Chondrocyte (in vitro differentiated cells): ENCODE measurements at places on chromosomes 7 and 10.

DNA sequence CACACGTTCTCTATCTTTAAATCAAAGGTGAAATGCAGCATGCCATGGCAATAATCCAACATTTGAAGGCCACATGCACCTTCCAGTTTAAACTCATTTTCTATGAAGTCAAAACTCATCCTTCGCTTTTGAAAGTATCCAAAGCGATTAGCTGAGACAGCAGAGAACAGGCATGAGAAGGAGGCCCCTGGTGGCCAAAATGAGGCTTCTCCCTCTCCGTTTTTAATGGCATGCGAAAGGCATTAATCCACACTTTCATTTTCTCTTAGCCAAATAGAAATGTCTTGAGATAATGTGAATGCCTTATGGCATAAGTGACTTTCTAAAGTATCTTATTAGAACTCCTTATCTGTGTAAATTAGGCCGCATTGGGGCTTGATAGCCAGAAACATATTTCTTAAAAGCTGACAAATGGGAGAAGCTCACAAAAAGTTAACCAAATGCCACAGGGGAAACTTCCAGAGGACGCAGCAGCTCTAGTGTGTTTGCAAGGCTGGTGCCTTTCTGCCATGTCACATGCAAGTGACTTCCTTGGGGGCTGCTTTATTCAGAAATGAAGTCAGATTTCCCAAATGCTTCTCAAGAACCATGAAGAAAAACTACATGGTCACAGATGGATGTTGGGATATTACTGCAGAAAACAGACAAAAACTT is 1189.6 kb downstream of the SORCS1 start:
- DNase-seq: no peak

GRCh38 chr7:142523821-142524460 is 225.3 kb upstream of the PRSS1 start:
- no peak for DNase-seq

DNA sequence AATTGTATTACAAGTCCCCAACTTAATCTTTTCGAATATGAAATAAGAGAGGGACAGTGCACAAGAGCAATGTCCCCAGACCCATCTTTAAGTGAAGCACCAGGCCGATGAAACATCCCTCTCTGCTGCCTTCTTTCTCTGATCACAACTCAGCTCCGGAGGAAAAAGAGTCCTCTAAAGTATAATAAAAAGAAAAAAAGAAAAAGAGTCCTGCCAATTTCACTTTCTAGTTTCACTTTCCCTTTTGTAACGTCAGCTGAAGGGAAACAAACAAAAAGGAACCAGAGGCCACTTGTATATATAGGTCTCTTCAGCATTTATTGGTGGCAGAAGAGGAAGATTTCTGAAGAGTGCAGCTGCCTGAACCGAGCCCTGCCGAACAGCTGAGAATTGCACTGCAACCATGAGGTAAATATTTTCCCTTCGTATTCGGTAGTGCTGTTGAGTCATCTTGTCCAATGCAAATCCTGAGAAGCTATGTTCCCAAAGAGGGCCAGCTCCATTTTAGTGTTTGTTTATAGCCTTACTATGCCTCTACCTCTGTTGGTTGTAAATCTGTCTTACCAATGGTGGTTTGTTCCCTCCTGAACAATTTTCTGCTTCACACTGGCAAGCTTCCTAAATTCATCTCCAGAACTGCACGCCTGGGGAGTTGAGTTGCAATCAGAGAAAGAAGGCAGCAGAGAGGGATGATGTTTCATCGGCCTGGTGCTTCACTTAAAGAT is at the start of gene IFIT2:
IFIT2 (plus strand) TSS at position 326 of the 725 bp plus-strand sequence; CDS start at position 404, 78 bp downstream.
- DNase-seq: no peak

DNA sequence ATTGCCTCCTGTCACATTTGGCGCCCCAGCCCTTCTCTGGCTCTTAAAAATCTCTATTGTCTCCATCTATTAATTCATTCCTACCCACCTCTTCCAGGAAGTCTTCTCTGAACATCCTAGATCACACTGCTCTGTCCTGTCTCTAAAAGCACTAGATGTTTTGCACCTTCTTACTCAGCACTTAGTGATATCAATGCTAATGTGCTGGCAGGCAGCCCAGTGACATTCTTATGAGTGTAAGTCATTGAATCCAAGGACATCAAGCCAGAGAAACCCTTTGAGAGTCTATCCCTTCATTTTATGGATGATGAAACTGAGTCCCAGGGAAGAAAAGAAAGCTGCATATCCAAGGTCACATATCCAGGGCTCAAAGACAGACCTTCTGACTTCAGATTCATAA is 48.3 kb upstream of the PAX2 start:
- no peak for DNase-seq

- no peak for DNase-seq
Measured at GRCh38 chr10:112307358-112308124, 24.3 kb downstream of the TECTB start.

DNA sequence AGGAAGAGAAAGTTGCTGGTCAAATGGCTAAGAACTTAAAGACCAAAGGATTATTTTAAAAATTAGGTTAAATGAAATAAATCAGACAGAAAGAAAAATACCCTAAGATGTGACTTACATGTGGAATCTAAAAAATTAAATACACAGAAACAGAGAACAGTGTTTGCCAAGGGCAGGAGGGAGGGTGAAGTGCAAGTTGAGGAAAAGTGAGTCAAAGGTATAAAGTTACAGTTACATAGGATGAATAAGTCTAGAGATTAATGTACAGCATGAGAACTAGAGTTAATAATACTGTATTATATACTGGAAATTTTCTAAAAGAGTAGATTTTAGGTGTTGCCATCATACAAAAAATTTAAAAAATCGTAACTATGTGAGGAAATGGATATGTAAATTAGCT is 146.3 kb downstream of the MDFIC start:
- no peak for DNase-seq

- DNase-seq: no peak
Measured at GRCh38 chr10:119654540-119654939, 3.4 kb downstream of the BAG3 start.

DNA sequence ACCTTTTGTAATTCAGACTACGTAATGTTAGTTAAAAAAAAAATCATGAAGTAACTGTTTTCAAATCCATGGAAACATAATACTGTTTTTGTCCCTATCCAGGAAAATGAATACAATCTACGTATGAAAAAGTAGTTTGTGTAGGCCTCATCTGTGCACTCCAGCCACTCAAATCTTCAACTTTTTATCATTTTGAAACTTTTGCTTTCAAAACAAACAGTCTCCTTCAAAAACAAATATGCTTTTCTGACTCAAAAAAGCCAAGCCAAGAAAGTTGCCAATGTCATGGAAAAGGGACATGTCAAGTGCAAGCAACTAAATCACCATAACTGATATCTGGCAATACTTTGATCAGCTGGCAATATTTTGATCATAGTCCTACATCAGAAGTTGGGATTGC is 13.1 kb downstream of the THNSL1 start:
- no peak for DNase-seq

DNA sequence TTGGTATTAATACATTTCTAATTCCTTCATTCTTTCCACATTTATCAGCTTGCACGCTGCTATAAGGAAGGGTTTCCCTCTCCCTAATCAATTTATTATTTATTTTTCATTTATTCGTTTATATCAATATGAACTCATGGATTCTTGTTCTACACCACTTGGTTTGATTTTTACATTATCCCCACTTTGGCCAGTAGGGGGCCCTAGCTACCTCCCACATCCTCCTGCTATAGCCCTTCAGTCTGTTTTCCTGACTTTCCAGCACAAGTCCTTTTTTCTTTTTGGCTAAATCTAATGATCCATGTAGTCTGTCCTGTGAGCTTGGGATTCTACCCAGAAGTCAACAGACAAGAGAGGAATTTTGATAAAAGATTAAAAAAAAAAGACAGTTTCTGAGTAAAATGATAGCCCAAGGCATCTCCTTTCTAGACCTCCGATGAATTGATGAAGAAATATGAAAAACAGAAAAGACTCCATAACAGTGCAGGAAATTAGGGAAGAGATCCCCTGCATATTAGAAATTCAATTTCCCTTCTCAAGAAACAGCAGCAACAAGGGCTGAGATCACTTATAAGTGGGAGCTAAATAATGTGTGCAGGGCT is 47.7 kb downstream of the LYZL2 start:
- DNase-seq: no peak

- DNase-seq: no peak
Measured at GRCh38 chr10:62972103-62972502, 155.9 kb upstream of the EGR2 start.

DNA sequence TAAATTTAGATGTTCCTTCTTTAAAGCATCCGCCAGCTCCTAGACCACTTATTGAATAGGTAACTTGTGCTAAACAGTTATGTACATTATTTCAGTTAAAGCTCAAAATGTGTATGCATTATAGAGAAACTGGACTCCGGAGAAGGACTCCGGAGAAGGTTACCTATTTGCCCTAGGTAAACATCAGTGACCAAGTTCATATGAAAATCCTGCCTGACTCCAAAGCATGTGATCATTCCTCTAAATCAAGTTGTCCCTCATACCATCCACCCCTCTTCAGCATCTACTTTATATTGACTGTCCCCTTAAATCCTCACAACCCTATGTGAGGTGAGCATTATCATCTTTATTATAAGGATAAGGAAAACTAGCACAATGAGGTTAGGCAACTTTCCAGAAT is 147.5 kb downstream of the SRPK2 start:
- no peak for DNase-seq

DNA sequence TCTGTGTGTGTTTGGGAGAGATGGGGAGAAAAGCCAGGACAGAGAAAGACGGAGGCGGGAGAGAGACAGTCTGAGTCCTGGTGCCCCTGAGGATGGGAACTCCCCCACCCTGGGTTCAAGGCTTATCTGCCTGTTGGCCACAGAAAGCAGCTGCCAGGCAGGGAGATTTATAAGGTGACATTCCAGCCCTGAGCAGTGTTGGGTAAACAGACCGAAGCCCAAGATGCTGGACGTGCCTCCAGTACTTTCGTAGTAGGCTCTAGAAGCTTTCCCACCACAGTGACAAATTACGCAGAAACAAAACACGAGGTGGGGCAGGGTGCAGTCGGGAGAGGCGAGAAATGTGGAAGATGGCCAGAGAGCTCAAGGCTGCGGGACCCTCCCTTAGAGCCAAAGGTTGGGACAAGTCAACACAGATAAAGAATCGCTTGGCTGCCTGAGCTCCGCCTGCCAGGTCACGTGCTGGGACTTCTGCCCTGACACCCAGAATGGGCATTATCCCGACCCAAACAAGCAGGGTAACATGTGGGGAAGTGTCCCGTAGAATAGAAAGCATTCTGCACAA is 41.1 kb downstream of the CCDC3 start:
- DNase-seq: no peak

GRCh38 chr10:78556705-78557432 is 511.9 kb upstream of the ZMIZ1 start:
- DNase-seq: no peak

DNA sequence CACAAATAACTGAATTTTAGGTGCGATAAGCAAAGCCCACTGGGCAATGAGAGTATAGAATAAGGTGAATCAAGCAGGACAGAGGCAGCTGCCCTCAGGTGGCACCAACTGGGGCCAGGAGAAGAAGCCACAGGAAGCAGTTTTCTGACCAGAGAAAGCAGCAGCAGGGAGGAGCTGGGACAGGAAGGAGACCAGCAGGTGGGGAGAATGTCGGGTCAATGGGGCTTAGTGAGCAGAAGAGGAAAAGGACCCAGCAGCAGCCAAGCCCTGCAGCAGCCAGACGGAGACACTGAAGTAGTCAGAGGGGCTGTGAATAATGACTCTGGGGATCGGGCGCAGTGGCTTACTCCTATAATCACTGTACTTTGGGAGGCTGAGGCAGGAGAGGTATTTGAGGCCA is 209.6 kb upstream of the SH2B2 start:
- no peak for DNase-seq

DNA sequence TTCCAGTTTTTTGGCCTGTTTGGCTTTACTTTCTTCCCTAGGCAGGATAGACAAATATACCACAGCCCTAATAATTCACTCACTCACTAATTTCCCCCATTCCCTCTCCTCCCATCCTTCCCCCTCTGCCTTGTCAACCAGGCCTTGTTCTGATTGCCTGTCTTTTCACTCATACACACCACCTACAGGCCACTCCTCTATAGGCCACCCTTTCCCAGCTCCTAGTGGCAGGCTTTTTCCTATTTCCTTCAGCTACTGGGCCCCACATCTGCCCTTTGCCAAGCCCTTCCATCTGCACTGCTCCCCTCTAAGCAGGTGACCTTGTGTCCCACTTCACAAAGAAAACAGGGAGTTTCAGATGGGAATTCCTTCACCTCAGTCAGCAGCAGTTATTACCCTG is 59.8 kb upstream of the MSRB2 start:
- no peak for DNase-seq

DNA sequence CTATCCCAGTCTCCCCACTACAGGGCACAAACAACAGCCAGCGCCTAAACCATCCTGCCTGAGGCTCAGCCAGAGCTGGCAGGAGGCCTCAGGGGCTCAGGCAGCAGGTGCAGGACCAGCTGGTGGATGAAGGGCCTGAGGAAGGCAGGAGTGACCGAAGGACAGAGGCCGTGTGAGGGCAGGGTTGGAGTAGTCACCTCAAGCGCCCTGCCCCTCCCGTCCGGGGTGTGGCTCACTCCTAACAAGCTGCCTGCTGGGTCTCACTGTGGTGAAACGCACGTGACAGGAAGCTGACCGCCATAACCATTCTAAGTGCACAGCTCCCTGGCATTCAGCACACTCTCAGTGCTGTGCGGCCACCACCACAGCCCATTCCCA is 281.1 kb downstream of the ELFN1 start:
- DNase-seq: no peak

- no peak for DNase-seq
Measured at GRCh38 chr10:119409906-119410305, 132.6 kb downstream of the RGS10 start.

DNA sequence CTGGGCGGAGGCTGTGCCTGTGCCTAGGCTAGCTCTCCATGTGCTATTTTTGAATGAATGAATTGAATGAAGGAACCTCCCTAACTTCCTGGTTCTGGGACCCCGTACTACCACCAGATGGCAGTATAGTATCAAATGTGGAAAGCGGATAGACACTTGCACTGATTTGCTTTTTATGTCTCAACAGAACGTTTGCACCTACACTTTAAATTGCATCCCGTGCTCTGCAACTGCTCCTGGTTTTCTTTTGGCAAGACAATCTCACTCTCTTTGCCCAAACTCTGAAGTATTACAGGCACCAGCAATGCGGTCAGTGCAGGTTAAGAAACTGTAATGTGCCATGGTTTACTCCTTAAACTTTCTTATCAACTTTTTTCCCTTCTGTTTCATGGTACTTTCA is 6.5 kb downstream of the FZD8 start:
- DNase-seq: no peak

GRCh38 chr7:39971924-39972323 is 21.9 kb downstream of the CDK13 start:
- no peak for DNase-seq

DNA sequence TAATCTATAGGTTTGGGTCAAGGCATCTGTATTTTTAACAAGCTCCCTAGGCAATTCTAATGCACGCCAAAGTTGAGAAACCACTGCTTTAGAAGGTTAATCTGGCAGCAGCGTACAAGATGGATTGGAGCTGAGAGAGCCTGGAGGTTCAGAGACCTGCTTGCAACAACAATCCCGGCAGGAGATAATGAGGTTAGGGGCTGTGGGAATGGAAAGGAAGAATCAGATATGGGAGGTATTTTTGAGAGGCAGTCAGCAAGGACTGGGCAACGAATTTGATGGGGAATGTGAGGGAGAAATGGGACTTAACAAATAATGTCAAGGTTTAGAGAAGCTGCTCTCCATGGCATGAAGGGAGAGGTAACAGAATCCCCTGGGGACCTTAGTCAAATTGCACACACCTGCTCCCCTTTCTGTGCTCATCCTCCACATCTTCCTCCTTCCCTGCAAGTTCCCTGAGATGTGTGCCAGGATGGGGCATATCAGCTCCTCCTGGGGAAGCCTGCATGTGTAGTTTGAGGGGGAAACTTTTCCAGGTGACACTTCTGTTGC is 731.0 kb upstream of the GALNT17 start:
- DNase-seq: no peak
